ENCODE measurements at places on chromosomes 16 and 17.

DNA sequence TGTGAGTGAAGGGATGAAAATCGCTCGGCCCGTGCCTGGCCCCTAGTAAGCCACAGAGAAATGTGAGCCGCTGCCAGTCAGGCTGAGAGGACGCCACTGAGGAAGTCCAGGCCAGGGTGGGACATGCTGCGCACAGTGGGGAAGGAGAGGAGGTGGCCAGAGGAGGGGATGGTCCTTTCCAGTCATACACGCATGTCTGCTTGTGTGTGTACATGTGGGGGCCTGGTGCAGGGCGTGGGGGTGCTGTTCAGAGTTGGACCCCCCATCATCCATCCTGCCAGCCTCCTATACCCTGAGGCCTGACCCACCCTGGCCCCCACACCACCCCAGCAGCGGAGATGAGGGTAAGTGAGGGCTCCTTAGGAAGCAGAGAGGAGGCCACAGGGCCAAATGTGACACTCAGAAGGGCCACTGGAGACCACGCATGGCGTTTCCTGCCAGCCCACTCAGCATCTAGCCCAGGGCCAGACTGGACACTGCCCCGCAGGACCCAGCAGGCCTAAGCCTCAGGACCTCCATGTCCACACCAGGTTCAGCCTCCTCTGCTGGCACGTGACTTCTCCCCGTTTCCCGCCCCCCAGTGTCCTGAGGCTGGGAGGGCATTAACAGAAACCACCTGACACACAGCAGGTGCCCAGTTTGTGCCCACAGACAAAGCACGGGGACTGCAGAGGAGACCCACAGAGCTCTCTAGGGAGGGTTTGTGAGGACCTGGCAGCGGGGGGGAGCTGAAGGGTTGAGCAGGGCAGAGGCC lies 7.0 kb downstream of the DOC2A start:
- peaks cover 4% of the 10 kb centered on the region for H3K4me1 ChIP-seq
- DNase-seq: no peak
- no peak overlapping the region for H3K27ac ChIP-seq
- H3K27me3 ChIP-seq: no peaks in the 10 kb centered on the region
- H3K36me3 ChIP-seq: no peaks in the 10 kb centered on the region

GRCh38 chr16:8130197-8130596 lies 460.1 kb downstream of the TMEM114 start:
- no peak overlapping the region for H3K4me3 ChIP-seq
- H3K27me3 ChIP-seq: no peaks in the 10 kb centered on the region
- H3K4me1 ChIP-seq: no peaks in the 10 kb centered on the region
- no peak for DNase-seq
- no peaks in the 10 kb centered on the region for H3K36me3 ChIP-seq

DNA sequence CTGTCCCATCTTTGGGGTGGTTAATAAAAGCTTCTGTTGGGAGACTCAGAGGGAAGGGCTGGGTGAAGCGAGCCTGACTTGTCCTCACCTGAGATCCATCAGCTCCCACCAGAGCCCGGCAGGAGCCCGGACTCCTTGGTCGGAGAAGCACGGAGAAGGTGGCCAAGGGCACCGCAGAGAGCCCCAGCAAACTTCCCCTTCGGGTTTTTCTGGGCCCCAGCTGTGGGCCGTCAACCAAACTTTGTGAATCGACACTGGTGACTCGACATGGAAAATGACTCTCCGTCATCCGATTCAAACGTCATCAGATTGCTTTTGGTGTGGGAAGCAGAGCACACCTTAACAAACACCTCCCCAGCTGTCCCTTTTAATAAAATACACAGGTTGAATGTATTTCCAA lies 21.4 kb downstream of the ENPP7 start:
- peaks cover 17% of the 10 kb centered on the region for H3K27me3 ChIP-seq
- H3K4me1 ChIP-seq: peaks cover 16% of the 10 kb centered on the region
- DNase-seq: peak; percentile 53
- no peak overlapping the region for H3K27ac ChIP-seq
- H3K4me3 ChIP-seq: no peak overlapping the region
- no peaks in the 10 kb centered on the region for H3K36me3 ChIP-seq

DNA sequence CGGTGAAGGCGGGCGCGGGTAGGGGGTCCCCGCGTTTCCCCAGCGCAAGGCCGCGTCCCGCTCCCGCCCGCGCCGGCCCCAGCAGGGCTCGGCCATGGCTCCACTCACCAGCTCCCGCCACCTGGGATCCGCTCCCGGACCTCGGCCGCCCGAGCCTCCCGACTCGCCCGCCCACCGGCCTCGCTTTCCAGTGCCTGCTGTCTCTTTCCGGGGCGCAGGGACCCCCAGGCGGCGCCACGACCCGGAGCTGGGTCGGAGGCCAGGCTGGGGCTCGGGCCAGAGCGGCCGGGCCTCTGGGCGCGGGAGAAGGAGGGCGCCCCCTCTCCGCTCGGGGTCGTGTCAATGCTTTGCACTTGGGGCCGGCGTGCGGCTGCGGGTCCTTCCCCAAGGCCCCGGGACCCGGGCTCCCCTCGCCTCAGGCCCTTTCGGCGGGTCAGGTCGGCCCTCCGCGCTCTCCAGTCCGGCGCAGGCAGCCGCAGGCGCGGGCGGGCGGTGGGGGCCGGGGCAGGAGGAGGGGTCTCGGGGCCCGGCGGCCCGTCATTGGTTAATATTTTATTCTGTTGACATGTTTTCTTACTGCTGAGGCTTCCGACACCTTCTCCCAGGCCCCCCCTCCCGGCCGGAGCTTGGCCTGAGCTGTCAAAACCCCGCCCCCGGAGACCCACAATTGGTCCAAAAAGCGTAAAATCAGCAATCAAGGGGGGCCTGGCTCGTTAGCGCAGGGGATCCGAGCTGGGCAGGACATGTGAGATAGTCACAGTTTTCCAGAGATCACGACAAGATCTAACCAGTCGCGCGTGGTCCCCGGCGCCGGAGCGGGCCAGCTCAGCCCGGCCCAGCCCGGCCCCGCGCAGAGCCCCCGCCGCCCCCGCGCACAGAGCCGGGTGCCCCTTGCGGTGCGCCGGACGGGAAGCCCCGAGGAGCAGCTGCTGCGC lies at the start of gene TBX2:
Gene TBX2 (plus strand): TSS at position 713 of the 935 bp plus-strand sequence. CDS start 334 bp downstream, outside the sequence.
- H3K4me3 ChIP-seq: peak within 1 kb of the TSS; percentile 29
- peaks cover 68% of the 10 kb centered on the region for H3K4me1 ChIP-seq
- peaks cover 86% of the 10 kb centered on the region for H3K27me3 ChIP-seq

- no peaks in the 10 kb centered on the region for H3K4me1 ChIP-seq
- no peaks in the 10 kb centered on the region for H3K27me3 ChIP-seq
- no peak overlapping the region for H3K4me3 ChIP-seq
- no peak overlapping the region for H3K27ac ChIP-seq
- H3K36me3 ChIP-seq: no peaks in the 10 kb centered on the region
Observed at GRCh38 chr16:78704416-78704815, 605.0 kb downstream of the WWOX start.

DNA sequence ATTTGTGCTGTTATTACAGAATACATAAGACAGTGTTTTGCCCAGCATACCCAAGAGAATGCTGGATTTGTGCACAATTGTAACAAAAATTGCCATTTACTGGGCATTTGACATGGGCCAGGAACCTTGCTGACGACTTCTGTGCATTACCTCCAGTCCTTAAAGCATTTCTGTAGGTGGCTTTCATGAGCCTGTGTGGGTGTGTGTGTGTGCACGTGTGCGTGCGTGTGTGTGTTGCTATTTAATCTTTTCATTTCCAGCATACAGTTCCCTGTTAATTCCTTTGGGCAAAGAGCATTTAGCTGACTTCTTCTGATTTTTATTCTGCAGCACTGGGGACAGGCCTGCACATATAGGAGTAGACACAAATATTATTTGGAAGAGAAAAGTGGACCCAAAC lies 134.4 kb downstream of the CYLD start:
- peaks cover 4% of the 10 kb centered on the region for H3K27me3 ChIP-seq
- DNase-seq: no peak
- no peaks in the 10 kb centered on the region for H3K4me1 ChIP-seq
- H3K4me3 ChIP-seq: no peak overlapping the region
- no peaks in the 10 kb centered on the region for H3K36me3 ChIP-seq
- no peak overlapping the region for H3K27ac ChIP-seq

- DNase-seq: no peak
- no peak overlapping the region for H3K4me3 ChIP-seq
- no peak overlapping the region for H3K27ac ChIP-seq
- no peaks in the 10 kb centered on the region for H3K36me3 ChIP-seq
Observed at GRCh38 chr17:27081002-27081638, 212.8 kb upstream of the WSB1 start.

GRCh38 chr17:48541036-48541576 lies 3.8 kb downstream of the HOXB2 start:
- peak overlapping the region; percentile 53 for H3K27ac ChIP-seq
- peak overlapping the region; percentile 64 for H3K4me3 ChIP-seq
- peaks cover 32% of the 10 kb centered on the region for H3K27me3 ChIP-seq
- H3K36me3 ChIP-seq: no peaks in the 10 kb centered on the region
- no peak for DNase-seq

DNA sequence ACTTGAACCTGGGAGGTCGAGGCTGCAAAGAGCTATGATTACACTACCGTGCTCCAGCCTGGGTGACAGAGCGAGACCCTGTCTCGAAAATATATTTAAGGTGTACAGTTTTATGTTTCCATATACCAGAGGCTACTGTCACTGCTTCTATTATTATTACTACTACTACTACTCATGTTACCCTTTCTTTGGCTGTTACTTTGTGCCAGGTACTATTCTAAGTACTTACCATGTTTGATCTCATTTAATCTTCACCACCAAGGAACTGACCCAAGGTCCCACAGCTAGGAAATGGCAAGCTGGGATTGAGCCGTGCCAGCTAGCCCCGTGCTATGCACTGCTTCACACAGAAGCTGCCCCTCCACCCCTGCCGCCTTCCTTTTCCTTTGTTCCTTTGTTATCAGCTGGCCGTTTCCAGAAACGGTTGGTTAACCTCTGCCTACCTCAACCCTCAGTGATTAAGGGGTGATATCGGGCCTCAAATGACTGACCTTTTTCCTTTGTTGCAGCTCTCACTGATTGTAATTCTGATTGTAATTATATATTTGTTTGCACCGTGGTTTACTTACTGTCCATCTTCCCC lies 78.4 kb downstream of the ABCC1 start:
- H3K27ac ChIP-seq: no peak overlapping the region
- H3K36me3 ChIP-seq: peaks cover 7% of the 10 kb centered on the region
- no peaks in the 10 kb centered on the region for H3K27me3 ChIP-seq
- DNase-seq: no peak
- H3K4me3 ChIP-seq: no peak overlapping the region
- peaks cover 8% of the 10 kb centered on the region for H3K4me1 ChIP-seq

DNA sequence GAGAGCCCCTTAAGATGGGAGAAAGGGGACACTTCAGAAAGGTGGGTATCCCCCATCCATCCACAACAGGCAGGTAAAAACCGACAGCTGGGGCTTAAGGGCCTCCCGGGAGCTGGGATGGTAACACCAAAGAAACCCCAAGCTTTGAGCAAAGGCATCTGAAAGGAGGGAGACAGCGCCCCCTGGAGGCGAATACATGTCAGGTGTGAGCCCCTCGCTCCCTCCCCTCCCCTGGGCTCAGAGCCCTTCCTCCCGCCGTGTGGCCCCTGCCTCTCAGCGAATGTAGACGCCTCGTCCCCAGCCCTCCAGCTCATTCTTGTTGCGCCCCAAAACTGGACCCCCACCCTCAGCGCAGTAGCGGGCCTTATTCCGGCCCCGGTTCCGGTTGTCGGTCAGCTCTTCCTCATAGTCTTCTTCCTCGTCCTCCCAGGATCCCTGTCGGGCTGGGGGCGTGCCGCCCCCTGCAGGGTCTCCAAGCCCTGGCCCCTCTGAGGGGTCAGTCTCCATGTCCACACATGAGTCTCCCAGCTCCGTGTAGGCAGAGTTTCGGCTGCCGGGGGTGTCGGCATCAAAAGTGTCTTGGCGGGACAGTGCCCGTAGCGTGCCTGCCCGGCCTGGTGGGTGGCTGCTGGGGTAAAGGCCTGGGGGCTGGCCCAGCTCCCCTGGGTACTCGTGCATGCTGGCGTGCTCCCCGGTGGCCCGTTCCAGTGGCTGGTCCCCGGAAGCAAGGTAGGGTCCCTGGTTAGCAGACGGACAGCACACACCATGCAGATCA lies 9.1 kb upstream of the ARL5C start:
- no peaks in the 10 kb centered on the region for H3K36me3 ChIP-seq
- peaks cover 7% of the 10 kb centered on the region for H3K4me1 ChIP-seq
